DMS53 (cell line): ENCODE measurements at places on chromosomes 7 and 10.

- no peak for DNase-seq
These were observed 538.5 kb upstream of the MKI67 start for GRCh38 chr10:128664729-128665128.

GRCh38 chr7:41731493-41732435, 28.9 kb upstream of the INHBA start:
- DNase-seq = peak; percentile 45

DNA sequence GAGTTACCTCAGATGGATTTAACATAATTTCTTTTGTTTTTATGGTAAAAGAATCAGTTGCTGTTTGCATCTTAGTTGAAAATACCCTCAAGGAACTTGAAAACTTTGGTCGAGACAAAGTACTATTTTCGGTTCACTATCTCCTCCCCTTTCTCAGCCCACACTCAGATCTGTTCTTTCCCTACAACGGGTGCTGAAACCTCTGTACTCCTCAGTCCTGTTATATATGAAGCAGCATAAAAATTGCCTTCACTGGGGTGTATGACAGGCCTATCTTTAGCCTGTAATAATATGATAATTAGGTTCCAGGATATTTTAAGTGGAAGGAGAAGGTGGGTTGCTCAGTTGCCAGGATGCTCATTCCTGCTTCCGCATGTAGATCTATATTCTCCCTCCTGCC, 105.2 kb upstream of the NOBOX start:
- DNase-seq = no peak

DNA sequence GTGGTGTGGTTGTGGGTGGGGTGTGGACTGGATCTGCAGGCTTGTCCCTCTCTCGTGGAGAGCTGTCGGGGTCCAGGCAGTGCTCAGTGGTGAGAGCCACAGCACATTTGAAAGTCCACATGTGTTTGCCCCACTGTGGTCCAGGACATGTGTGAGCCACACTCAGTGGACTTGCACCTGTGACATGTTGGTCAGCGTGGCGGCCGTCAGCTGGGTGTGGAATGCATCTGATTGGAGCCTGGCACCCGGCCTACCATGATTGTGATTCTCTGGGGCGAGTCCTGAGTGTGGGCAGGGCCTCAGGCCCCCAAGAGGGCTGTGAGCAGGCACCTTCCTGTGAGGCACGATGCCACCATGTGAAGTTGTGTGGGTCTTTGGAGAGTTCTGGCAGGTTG, 77.9 kb downstream of the DNAJB6 start:
- no peak for DNase-seq

GRCh38 chr7:2086229-2086628, 146.5 kb downstream of the MAD1L1 start:
- DNase-seq = no peak

DNA sequence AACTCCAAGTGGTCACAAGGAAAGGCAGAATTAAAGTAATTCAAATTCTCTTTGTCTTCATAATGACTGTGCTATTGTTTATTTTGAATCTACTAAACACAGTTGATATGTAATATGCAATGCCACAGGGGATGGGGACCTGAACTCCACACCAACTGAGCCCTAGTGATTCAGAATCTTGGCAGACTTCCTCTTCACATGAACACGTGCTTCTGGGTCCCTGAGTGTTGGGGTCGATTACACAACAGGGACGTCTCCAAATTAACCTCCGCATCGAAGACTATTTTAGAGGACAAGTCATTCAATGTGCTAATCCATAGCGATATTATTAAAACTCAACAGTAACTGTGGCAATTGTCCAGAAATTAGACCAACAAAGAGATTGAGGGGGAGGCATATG, 95.3 kb upstream of the CARD11 start:
- DNase-seq = no peak

DNA sequence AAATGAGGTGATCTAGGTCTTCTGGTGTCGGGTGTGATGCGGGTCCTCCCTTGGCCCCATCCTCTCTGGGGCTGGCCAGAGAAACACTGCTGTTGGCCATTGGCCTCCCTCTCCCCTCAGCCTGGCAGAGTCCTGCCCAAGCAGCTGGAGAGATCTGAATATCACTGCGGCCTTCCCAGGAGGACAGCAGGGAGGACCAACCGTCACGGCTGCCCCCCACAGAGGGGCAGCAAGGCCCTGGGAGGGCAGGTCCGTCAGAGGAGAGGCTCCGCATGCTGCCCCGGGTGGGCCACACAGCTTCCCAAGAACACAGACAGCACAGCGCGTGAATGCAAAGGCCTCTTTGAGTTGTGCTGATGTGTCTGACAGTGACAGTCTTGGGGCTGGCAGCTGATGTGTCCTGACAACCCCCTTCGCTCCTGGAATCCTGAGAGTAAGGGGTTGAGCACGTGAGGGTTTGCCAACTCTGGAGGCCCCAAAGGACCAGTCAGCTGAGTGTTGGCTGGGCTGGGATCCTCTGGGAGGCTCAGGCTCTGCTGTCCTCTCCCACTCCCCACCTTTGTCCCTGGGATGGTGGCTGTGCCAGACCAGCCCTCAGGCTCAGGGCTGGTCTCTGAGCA, 132.5 kb upstream of the UNC5B start:
- no peak for DNase-seq

DNA sequence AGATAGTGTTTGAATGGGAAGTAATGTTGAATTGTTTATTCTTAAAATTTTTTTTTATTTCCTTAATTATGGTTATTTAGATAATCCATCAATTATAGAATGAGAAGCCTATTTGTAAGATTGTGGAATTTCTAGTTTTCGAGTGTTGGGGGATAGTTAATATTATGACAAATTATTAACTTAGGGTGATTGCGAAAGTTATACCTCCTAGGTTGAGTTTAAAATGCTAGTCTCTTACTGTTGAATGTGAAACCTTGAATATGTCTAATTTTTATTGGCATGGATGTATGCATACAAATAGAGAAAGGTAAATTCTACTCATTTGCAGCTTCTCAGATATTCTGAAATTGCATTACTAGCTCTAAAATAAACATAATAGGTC, 43.2 kb downstream of the BICC1 start:
- no peak for DNase-seq

DNA sequence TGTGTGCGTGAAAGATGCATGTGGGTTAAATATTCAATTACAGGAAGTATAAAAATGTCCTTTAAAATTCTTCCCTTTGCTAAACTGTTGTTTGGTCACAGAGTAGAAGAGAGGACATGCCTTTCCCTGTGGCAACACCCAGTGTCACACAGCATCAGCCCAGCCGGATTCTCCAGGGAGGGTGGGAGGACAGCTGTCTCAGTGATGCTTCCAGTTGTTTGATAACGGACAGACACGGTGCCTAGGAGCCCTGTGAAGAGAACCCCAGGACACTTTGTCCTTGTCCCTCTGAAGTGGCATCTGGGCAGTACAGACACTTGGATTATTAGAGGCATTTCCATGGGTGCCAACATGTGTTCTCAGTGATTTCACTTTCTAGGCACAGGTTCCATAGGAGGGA, 306.6 kb upstream of the LRGUK start:
- DNase-seq = no peak

GRCh38 chr10:79424221-79425073, 21.0 kb downstream of the ZCCHC24 start:
- DNase-seq = peak; percentile 58

- peak; percentile 68 for DNase-seq
These were observed 491 bp upstream of the AKAP9 start for GRCh38 chr7:91940171-91940570.

DNA sequence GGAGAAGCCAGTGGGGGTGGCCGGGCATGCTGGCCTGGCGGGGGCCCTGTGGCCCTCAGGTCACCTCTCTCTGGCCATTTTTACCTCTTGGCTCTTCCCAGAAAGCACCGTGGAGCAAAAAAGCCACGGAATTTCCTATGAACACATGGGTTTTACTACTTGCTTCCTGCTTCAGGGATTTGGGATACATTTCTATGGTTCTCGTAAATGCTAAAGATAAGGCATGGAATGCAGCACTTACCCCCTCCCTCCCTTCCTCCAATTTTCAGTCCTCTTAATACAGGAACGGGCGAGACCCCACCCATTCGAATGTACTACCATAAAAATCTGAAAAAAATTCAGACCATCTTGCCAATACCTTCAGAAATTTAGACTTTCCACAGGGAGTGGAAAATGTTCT, 279.7 kb downstream of the ARHGAP12 start:
- no peak for DNase-seq

DNA sequence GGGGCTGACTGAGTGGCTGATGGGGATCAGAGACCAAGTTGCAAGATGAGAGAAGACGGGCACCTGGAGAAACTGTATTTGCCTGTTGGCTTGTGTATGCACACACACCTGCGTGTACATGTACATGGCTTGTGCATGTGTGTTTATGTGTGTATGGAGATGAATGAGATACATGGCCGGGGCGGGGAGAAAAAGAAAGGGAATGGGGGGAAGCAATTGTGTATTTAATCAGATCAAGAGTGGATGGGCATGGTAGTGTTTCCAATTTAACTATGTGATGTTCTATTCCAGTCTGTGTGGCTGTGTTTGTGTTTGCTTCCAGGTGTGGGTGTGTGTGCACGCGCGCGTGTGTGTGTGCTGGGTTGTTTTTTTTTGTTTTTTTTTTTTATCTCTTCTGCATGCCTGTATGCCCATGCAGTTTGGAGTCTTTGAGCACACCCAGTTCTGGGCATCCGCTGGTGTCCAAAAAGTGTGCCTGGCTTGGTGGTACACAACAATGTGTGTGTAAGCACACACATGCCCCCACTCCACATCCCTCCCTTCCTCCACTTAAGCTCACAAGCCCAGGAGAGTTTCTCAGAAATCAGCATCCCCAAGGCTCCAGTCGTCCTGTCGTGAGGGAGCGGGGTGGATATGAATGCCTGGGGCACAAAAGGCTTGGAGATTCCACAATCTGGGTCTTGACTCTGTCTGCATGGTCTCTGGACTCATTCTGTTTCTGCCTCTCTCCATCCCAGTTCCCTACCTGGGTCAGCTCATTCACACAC, 2.5 kb upstream of the VGF start:
- peak; percentile 49 for DNase-seq

GRCh38 chr7:74344132-74344496, 54.9 kb downstream of the CLIP2 start:
- DNase-seq = no peak

DNA sequence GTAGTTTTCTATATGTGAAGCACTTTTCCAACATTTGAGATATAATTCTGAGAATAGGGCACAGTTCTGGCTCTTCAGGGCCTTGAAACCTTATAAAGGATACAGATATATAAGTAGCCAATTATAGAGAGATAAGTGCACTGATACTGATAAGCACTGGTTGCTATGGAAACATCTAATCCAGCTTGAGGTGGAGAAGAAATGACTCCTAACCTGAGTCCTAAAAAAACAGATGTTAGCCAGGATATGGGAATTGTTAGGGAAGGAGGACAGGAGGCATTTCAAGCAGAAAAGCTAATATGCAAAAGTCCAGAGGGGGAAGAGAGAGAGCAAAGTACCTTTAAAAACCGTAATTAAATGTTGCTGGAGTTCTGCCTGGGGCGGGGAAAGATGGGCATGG, 30.8 kb downstream of the STRIP2 start:
- DNase-seq = no peak

DNA sequence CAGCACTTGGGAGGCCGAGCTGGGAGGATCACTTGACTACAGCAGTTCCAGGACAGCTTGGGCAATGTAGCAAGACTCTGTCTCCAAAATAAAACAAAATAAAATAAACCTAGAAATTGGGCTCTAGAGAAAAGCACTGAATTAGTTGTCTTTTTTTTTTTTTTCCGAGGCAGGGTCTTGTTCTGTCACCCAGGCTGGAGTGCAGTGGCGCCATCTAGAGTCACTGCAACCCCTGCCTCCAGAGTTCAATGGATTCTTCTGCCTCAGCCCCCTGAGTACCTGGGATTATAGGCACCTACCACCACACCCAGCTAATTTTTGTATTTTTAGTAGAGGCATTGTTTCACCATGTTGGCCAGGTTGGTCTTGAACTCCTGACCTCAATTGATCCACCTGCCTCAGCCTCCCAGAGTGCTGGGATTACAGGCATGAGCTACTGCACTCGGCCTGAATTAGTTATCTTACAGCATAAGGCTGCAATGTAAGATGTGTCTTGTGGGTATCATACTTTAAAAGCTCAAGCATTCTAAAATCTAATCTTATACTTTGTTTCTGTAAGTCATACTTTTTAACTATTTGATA, 12.8 kb downstream of the MEIG1 start:
- DNase-seq = peak; percentile 68

GRCh38 chr7:33841705-33842129, 63.6 kb upstream of the BMPER start:
- peak; percentile 97 for DNase-seq

GRCh38 chr7:44057849-44058758, 7.3 kb downstream of the PGAM2 start:
- no peak for DNase-seq

DNA sequence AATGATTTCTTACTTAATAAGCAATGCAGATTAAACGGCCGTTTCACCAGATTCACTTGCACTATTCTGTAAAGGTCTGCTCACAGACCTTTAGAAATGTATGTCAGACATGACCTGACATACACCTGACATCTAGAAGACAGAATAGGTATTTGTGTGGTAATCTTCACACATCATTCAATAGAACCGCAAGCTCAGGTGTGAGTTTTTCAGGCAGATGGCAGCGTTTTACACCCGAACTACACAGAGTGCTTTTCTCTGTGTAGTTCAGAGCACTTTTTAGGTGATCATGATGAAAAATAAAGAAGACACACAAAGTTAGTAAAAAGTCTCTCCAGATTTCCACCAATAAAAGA, 63.2 kb downstream of the PRKCQ start:
- DNase-seq = no peak

DNA sequence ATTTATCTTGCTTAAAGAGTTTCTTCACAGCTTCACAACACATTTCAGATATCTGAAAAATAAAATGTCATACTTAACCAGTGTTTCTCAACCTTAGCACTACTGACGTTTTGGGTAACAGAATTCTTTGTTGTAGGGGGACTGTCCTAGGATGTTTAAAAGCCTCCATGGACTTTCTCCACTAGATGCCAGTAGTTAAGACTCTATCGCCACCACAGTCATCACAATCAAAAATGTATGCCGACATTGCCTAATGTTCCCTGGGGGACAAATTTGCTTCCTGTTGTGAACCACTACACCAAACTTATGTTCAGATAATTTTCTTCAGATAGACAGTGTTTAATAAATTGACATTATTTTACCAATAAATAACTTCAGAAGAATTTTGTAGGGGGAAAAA, 13.4 kb downstream of the NOC3L start:
- no peak for DNase-seq
